ENCODE measurements at places on chromosomes 5 and 9. TPM values are rescaled to one million over a fixed set of nuclear protein-coding genes. Genes with fewer than 3 reads are reported as not detected.

The QRFP gene
- not detected for total RNA-seq

The EIF4EBP3 gene
- 16.1 TPM for total RNA-seq

The DNAH5 gene
- total RNA-seq, result not detected

The AHRR gene
- total RNA-seq, result 23.7 TPM

The PCDHGB5 gene
- 0.56 TPM for total RNA-seq

The PCDHAC1 gene
- not detected for total RNA-seq

The PFN3 gene
- total RNA-seq, result not detected

The PCDHB9 gene
- not detected for total RNA-seq

The CCNI2 gene
- 55.6 TPM for total RNA-seq

The MYOT gene
- not detected for total RNA-seq

The PCDHGA3 gene
- not detected for total RNA-seq

The ISCA1 gene
- total RNA-seq, result 30.3 TPM

The UBE2R2 gene
- 41.0 TPM for total RNA-seq

The FCN2 gene
- not detected for total RNA-seq

The GLIPR2 gene
- total RNA-seq, result 26.3 TPM

The LECT2 gene
- not detected for total RNA-seq

The GFI1B gene
- not detected for total RNA-seq

The ARPC5L gene
- 111 TPM for total RNA-seq

The USP20 gene
- total RNA-seq, result 47.9 TPM

The PDE8B gene
- 0.07 TPM for total RNA-seq

The HRCT1 gene
- not detected for total RNA-seq

The SLC6A7 gene
- not detected for total RNA-seq

The MARCOL gene
- not detected for total RNA-seq

The IDNK gene
- 6.3 TPM for total RNA-seq

The TEX48 gene
- total RNA-seq, result 1.0 TPM

The PCDHAC2 gene
- not detected for total RNA-seq

The HCN1 gene
- not detected for total RNA-seq

The NTNG2 gene
- 4.6 TPM for total RNA-seq

The LCN9 gene
- total RNA-seq, result not detected

The IL9 gene
- 2.0 TPM for total RNA-seq

The PCDHGB2 gene
- 0.93 TPM for total RNA-seq

The CD74 gene
- 444 TPM for total RNA-seq

The TMOD1 gene
- total RNA-seq, result 0.81 TPM

The PCDHB11 gene
- not detected for total RNA-seq

The RPL7A gene
- total RNA-seq, result 2,463 TPM

The NR2F1 gene
- total RNA-seq, result not detected

The GPR21 gene
- total RNA-seq, result 0.88 TPM

The TMEFF1 gene
- 0.13 TPM for total RNA-seq

The DPYSL3 gene
- total RNA-seq, result 0.16 TPM

Measured in activated T-helper 1 cell treated with anti-CD3 and anti-CD28 coated beads, Interleukin-12 subunit alpha, Interleukin-12 subunit beta, Interleukin-2, Interleukin-4 antibody, amounts not matched to agents 30 ng/mL and 10 ng/mL and 1 ng/mL, durations not matched to agents 14 hours and 24 hours and 36 hours (primary cell).